NCI-H2171 (cell line): ENCODE measurements at places on chromosomes 5 and 9.

GRCh38 chr5:117160391-117160790 is 585.8 kb upstream of the SEMA6A start:
- DNase-seq, result no peak

GRCh38 chr9:36207016-36207415 is 16.3 kb downstream of the CLTA start:
- no peak for DNase-seq

- no peak for DNase-seq
These were observed 75.7 kb upstream of the SMARCA2 start for GRCh38 chr9:1939466-1939865.

GRCh38 chr5:157606046-157606445 is 30.5 kb upstream of the ADAM19 start:
- DNase-seq, result no peak

GRCh38 chr5:119578937-119579336 is 50.4 kb upstream of the FAM170A start:
- no peak for DNase-seq

DNA sequence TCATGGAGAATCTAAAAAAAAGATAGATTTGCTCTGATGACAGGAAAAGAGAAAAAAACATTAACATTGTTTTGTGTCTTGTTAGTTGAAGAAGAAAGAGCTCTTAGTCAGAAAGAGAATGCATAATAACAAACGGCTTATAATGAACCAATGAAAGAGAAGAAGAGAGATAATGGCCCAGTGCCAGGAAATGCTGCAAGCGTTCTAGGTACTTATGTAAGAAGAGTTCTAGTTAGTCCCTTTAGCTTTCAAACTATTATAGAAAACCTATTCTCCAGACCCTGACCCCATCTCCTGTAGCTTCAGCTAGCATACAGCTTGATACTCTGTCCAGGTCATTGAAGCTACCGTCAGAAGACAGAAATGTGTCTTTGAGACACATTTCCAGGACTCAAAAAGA is 70.2 kb downstream of the FBXL17 start:
- no peak for DNase-seq

DNA sequence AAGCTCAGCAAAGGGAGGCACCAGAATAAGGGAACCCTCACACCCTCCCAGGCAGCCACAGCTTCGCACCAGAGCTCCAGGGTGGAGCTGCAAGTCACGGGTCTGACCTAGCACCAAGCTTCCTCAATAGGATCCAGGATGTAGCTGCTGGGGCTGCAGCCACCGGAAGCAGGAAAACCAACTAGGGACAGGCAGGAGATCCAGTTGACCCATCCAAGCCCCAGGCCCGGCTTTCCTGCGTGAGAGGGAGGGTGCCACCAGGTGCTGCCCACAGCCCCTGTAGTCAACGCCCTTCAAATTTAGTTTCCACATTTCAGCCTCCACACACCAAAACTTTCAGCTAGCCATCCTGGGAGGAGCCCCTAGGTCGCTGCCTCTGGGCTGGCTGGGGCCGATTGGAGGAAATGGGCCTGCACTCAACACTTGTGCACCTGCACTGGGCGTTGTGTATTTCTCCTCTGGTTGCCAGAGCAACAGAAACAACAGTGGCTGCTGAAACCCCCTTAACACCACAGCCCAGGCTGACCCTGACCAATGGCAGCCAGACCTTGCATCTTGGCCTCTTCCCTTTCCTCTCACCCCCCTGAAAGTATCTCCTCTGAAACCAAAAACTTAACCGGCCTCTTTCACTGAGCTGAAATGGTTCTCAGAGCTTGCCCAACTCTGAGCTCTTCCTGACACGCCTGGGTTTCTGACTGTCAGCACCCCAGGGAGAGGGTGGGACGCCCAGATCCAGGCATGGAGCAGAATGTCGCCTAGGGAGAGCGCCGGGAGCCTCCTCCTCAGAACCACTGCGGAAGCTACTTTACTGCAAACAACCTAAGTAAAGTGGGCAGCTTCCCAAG is 226.5 kb upstream of the MAP3K1 start:
- DNase-seq, result no peak
